ENCODE measurements at places on chromosomes 6 and 20.

GRCh38 chr6:54206510-54206909 is 95.3 kb downstream of the MLIP start:
- DNase-seq, result no peak

- DNase-seq, result no peak
Measured at GRCh38 chr20:5072756-5073659, 46.8 kb downstream of the PCNA start.

DNA sequence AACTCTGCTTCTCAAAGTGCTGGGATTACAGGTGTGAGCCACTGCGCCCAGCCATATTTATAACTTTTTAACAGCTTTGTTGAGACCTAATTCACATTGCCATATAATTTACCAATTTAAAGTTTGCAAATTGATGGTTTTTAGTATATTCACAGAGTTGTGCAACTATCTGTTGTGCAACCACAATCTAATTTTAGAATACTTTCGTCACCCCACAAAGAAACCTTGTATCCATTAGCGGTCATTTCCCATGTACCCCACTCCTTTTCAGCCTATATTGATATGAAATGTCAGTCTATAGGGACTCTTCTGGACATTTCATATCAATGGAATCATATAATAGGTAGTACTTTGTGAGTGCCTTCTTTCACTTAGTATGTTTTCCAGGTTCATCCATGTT is 55.8 kb downstream of the FOXO3 start:
- DNase-seq, result no peak

DNA sequence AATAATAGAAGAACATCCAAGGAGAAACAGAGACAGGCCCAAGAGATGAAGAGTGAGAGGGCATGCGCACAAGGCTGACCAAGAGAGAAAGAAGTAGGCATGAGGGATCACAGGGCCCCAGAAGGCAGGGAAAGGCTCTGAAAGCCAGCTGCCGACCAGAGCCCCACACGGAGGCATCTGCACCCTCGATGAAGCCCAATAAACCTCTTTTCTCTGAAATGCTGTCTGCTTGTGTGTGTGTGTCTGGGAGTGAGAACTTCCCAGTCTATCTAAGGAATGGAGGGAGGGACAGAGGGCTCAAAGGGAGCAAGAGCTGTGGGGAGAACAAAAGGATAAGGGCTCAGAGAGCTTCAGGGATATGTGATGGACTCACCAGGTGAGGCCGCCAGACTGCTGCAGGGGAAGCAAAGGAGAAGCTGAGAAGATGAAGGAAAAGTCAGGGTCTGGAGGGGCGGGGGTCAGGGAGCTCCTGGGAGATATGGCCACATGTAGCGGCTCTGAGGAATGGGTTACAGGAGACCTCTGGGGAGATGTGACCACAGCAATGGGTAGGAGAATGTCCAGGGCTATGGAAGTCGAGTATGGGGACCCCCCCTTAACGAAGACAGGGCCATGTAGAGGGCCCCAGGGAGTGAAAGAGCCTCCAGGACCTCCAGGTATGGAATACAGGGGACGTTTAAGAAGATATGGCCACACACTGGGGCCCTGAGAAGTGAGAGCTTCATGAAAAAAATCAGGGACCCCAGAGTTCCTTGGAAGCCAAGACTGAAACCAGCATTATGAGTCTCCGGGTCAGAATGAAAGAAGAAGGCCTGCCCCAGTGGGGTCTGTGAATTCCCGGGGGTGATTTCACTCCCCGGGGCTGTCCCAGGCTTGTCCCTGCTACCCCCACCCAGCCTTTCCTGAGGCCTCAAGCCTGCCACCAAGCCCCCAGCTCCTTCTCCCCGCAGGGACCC is 981 bp upstream of the TNF start:
- DNase-seq, result no peak

DNA sequence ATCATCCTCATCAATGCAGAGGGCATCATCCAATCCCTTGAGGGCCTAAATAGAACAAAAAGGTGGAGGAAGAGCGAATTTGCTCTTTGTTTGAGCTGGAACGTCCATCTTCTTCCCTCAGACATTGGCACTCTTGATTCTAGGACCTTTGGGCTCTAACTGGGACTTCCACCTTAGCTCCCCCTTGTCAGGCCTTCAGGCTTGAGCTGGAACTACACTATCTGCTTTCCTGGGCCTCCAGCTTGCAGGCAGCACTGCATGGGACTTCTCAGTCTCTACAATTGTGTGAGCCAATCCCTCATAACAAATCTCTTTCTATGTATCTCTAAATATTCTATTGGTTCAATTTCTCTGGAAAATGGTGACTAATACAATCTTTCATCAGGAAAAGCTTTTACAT is 155.4 kb downstream of the MCHR2 start:
- no peak for DNase-seq

GRCh38 chr6:7512320-7512719 is 29.2 kb upstream of the DSP start:
- DNase-seq, result no peak

- no peak for DNase-seq
Measured at GRCh38 chr20:16106191-16106849, 466.9 kb downstream of the KIF16B start.

DNA sequence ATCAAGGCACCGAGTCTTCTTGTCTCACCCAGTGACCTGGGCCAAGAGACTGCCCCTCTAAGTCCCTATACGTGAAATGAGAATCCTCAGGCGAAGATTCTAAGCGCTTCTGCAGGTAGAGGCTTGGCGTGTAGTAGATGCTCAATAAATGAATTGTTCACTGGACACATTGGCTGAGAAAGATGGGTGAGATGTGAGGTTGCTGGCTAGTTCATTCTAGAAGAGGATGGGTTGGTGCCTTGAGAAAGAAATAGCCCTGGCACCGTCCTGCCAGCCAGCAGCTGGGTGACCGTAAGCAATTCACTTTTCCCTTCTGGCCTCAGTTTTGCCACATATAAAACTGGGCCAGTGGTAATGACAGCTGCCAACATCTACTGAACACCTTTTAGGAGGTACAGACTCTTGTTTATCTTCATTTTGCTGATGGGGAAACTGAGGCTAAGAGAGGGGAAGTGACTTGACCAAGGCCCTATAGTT is 1.4 kb downstream of the SRC start:
- DNase-seq, result no peak

GRCh38 chr6:83292900-83293843 is 100.0 kb downstream of the RWDD2A start:
- peak; percentile 50 for DNase-seq

DNA sequence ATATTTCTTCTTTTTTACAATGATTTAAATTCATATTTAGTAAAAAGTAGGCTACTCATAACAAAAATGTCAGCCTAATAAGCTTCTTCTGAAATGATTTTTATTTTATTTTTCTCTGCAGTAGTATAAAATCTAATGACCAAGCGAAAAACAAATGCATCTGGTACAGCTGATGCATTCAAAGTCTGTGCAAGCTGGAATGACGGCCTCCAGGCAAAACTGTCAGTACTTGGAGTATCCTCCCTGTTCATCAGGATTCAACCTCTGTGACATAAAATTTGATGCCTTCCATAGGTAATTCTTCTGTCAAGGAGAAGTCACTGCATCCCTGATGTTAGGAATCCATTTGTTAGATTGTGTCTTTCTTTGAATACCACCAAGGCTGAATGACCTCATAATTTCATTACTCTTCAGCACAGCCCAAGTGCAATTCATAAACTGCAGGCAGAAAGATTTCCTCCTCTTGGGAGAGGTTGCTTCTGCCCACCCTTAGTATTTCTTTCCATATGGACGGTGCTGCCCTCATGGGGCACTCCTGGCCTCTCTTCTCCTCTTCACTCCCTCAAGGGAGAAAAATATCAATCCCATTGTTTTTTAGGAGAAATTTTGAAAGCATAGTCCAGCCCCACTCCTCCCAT is 146.4 kb upstream of the STXBP5 start:
- DNase-seq, result no peak

DNA sequence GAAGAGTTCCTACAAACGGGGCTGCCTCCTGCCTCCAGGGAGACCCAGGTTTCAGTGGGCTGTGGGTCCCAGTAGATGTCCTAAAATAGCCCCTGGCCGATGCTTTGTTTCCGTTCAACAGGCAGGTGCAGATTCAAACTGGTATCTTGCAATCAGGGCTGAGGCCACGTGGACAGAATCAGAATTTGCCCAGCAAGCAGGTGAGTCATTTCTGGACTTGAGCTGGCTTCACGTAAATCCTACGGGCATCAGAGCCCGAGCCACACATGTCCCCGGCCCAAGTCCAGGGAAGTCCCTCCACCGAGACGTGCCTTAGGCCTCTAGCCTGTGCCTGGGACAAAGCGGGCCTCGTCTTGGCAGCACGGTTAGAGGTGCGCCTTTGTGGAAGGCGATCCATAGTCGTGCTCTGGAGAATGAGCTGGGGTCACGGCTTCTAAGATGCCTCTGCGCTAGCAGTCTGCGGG is 101.6 kb upstream of the FRMD1 start:
- peak; percentile 86 for DNase-seq

- no peak for DNase-seq
Measured at GRCh38 chr6:149270616-149271015, 46.9 kb upstream of the TAB2 start.

- no peak for DNase-seq
Measured at GRCh38 chr6:134943522-134944111, 6.3 kb downstream of the ALDH8A1 start.

- no peak for DNase-seq
Measured at GRCh38 chr20:20741087-20742045, 28.9 kb upstream of the RALGAPA2 start.

- no peak for DNase-seq
Measured at GRCh38 chr6:28737750-28738395, 185.9 kb downstream of the TRIM27 start.

DNA sequence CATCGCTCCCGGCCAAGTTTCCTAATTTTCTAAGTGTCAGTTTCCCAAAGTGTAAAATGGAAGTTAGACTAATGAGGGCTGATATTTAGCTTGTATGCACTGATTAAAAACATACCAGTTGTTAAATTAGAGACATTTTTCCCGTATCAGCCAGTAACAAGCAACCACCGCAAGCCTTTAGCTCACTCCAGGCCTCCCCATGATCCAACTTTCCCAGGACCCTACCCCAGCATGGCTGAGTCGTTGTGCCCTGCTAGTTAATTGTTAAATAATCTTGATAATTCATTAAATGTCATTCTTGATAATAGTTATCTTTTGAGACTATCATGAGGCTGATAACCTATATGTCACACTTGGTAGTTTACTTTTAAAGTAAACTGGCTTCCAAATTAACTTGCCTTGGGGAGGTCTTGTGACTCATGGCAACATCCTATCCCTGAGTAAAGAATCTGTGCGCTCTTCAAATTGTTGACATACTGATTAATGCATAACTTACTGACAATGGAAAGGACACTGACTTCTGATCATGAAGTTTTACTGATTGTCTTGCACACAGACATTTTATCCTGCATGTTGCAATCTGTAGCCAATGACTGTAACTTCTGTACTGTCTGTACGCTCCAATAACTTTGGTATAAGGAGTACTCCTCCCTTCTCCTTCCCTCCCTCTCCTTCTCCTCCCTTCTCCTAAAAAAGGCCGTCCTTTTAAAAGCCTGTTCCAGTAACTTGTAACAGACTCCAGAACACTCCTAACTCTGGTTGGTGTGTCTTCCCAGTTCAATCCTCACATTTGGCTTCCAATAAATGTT is 6.3 kb upstream of the GTF3C6 start:
- no peak for DNase-seq

DNA sequence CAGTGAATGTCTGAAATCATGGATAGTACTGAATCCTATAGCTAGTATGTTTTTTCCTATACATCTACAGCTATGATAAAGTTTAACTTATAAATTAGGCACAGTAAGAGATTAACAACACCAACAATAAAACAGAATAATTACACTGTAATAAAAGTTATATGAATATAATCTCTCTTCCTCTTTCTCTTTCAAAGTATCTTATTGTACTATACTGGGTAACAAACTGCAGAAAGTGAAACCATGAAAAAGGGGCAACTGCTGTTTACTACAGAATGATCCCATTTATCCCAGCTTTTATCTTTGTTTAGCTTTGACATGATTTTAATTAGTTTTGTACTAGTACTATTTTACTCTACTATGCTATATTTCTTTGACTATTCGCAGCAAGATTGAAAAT is 25.8 kb downstream of the ESF1 start:
- DNase-seq, result peak; percentile 33

- DNase-seq, result peak; percentile 65
Measured at GRCh38 chr6:93423542-93423941, 4.2 kb upstream of the EPHA7 start.

DNA sequence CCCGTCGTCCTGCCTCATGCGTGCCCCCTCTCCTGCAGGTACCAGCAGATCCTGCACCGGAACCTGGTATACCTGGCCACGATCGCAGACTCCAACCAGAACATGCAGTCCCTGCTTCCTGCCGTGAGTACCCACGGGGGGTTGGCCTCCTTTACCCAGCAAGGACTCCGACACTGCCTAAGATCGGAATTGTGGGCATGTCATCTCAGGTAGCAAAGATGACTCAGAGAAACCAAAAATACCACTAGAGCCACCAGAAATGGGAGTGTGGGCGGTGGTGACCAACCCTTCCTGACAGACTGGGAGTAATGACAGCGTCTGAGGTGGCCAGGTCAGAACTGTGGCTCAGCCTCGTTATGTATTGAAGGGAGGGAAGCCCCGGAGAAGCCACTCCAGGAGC is 16.3 kb downstream of the SS18L1 start:
- no peak for DNase-seq

- DNase-seq, result no peak
Measured at GRCh38 chr6:152697634-152698033, at the start of gene MYCT1. TSS of gene MYCT1 (plus strand) at chr6:152697897. CDS start at chr6:152697903, 6 bp downstream.

- no peak for DNase-seq
Measured at GRCh38 chr6:111763381-111763780, 109.9 kb downstream of the FYN start.

Measured in MM.1S (cell line).